Gastroesophageal sphincter (tissue), 4 donors: ENCODE measurements at places on chromosomes 7 and 10.

DNA sequence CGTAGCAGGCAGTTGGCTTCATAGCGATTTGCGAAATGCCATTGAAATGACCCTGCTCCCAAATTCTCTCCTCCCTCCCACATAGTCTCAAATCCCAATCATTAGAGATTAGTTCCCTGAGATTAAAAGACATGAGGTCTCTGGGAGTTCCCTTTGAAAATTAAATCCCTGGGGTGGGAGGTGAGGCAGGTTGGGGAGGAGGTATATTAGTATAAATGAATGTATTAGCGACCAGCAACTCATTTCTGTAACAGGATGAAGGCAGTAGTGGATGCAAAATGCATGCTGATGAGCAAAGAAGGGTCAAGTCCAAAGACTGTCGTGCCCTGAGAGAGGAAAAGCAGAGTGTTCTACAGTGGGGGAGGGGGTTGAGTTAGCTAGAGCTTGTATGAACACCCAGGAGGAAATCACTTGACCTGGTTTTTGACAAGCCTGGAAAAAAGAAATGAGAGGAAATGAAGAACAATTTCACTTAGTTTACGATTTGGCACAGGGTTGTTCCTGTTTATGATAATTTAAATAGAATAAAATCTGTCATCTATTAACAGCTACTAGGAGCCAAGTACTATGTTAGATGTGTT lies 79.6 kb upstream of the MTPN start:
- ATAC-seq, result no peak

DNA sequence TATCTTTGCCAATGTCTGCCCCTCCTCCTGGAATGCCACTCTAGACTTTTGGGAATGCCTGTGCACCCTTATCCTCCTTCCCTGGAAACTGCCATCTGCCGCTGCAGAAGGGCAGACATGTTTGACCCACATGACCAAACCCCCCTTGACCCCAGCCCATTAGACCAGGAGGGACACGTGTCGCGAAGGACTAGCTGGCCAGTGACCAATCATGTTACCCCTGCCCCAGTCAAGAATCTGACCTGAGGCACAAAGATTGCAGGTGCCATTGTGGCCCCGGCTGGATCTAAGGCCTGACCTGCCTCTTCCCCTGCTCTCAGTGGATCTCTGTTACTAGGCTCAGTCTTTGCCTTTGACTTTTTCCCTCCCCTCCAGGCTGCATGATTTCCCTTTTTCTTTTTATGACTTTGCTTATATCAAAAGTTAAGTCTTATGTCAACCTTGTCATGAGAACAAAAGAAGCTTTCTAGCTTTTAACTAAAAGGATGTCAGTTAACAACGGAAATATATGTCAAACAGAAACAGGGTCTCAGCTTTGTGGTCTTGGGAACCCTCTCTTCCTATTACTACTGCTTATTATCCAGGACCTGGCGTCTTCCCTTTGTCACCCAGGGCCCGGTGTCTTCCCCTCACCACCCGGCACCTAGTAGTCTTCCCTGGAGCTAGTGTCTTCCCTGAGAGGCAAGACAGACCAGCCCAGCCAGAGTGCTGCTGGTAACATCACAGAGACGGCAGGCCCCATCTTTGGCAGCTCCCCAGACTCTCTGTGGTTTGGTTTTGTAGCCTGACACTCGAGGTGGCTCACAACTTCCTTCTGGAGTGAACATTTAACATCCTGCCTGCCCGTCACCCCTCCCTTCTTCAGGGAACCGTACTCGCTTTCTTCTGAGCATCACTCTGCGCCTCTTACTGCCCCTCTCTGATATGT lies 24.4 kb upstream of the PPIF start:
- peak; percentile 37 for ATAC-seq

- no peak for ATAC-seq
Measured at GRCh38 chr7:66679633-66680244, 51.1 kb downstream of the KCTD7 start.

DNA sequence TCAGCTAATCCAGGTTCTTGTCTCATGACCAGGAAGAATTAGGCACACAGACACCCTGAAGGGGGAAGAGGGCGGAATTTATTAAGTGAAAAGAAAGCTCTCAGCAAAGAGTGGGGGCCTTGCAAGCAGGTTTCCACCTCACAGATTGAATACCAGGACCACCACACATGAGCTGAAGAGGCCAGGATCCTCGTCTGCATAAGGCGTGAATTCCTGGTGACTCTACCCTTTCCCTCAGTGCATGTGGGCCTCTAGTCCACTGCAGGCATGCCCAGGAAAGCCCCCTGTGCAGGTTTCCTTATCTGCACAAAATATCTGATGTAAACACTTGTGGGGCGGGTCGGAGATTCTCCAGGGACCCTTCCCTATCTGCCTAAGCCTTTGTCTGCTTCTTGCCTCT lies 782.1 kb upstream of the LRRN3 start:
- ATAC-seq, result no peak

DNA sequence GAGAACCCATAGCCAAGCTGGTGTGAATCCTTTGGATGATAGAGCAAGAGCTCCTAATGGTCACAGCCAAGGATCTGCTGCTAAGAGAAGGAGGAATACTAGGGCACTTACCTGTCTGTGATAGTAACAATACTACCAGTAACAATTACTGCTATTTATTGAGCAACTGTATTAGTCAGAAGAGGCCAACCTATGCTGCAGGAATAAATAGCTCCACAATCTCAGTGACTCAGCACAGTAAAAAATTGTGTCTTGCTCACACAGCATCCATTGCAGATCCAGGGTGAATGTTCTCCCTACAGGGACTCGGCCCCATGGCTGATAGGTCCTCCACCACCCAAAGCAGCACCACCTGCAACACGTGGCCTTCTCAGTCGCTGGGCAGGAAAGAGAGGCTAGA lies 257.6 kb upstream of the ZMIZ1 start:
- ATAC-seq, result no peak

DNA sequence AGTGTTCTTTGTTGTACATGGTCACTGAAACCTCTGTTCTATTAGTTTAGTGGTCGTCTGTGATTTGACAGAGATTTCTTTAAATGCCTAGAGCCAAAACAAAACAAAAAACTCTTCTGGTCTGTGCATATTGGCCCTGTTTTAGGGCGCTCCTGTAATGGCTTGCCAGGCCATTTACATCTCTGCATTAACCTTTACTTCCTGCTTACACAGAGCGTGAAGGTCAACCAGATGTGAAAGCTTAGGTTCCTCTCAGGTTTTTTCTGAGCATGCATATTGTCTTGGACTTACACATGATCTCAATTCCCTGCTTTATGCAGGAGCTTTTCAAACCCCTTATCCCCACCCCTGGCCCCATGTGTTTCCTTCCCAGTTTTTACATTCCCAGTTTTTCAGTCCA lies 9.6 kb downstream of the ZNF37A start:
- no peak for ATAC-seq

GRCh38 chr7:118502235-118502634 lies 277.7 kb downstream of the ANKRD7 start:
- no peak for ATAC-seq

DNA sequence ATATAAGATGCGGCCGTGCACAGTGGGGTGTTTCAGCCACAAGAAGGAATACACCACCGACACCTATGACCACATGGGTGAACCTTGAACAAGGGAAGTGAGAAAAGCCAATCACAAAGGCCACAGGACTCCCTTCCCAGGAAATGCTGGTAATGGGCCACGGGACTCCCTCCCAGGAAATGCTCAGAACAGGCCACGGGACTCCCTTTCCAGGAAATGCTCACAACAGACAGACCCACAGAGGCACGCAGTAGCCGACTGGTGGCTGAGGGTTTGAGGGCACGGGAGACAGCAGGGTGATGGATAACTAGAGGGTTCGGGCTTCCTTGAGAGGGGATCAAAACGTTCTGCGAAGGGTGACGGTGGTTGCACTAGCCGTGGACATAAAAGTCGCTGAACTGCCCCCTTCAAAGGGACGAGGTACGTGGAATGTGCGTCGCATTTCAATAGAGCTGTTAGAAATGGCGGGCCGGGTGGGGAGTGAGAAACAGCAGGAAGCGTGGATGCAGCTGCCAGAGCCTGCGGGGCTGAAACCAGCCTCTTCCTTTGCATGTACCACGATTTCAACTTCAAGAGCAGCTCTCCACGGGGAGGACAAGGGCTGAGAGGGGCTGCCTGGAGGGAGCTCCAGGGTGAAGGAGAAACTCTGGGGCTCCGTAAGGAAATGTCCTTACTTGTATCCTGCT lies 274.0 kb downstream of the ELFN1 start:
- no peak for ATAC-seq

DNA sequence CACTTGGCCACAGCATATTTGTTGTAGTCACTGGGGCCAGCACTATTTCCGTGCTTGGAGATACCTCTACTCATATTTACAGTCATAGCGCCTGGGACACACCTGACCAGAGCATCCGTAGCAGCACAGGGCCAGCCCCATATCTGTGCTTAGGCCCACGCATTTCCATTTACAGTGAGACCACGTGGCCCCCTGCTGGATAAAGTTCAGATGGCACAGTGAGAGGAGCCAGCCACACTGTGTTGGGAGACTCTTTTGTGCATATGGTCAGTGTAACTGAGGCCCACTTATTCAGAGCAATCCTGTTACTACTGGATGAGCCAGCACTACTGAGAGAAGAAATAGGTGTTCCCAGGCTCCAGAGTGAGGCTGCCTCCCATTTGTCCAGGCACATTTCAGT lies 455.3 kb downstream of the REEP3 start:
- no peak for ATAC-seq

DNA sequence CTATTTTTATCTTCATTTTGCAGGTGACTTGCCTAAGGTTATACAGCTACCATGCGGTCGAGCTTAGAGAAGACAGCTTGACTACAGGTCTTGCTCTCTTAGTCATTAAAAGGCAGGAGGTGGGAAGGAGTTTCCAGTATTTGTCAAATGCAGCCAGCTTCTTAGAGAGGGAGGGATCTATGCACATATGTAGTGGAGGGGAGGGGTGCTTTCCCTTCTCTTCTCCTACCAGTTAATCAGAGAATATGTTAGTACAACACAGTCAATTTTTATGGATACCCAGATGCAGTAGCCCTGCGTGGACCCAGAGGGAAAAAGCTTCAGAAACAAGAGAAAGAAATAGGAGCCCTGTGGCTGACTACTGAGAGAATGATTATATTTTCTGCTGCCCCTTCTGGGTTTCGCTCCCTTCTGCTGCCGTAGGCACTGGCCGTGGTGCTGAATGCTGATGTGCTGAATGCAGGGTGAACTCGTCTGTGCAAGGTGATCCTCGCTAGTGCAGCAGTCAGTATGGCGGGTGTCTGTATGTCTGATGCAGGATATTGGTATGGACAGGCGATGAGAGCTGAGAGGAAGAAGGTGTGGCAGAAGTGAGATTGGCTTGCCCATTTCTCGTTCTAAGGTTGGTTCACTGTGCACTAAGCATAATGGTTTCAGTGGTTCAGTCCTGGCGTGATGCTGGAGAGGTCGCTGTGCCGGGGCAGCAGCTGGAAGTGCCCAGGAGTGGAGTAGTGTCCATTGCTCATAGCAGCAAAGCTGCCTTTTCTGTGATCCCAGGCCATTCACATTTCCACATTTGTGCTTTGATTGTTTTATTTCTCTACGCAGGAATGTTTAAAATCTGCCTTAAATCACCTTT lies 189.2 kb upstream of the PODXL start:
- no peak for ATAC-seq

GRCh38 chr7:106914018-106914607 lies 49.0 kb downstream of the PIK3CG start:
- ATAC-seq, result no peak

DNA sequence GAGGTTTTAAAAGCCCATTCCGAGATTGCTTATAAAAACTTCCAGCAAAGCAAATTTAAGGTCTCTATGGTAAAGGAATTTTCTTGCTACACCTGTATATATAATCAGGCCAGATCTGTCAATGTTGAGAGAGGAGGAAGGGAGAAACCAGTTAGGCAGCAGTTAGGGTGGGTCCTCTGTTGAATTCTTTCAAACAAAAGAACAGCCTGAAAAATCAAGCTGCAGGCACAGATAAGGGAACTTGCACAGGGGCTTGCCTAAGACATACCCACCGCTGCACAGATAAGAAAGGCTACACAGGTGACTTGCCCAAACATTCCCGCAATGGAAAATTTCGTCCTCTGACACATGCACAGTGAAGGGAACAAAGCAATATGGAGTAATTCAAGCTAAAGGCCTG lies 59.8 kb upstream of the IMMP2L start:
- no peak for ATAC-seq

DNA sequence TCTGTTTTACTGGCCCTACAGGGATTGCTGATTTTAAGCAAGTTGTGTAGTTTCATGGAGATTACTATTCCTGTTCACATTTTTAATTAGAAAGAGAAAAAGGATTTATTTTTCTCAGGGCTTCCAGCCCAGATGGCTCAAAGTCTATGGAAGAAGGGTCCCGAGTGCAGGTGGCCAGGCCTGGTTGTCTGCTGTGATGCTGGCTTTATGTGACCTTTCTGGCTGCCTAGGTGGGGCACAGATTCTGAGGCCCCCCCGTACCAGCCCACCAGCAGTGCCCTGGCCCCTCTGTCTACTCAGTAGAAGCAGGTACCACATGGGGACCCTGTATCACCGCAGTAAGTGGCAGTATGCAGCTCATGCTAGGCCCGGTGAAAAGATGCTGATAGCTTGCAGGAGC lies 426.5 kb downstream of the LRMDA start:
- ATAC-seq, result no peak

DNA sequence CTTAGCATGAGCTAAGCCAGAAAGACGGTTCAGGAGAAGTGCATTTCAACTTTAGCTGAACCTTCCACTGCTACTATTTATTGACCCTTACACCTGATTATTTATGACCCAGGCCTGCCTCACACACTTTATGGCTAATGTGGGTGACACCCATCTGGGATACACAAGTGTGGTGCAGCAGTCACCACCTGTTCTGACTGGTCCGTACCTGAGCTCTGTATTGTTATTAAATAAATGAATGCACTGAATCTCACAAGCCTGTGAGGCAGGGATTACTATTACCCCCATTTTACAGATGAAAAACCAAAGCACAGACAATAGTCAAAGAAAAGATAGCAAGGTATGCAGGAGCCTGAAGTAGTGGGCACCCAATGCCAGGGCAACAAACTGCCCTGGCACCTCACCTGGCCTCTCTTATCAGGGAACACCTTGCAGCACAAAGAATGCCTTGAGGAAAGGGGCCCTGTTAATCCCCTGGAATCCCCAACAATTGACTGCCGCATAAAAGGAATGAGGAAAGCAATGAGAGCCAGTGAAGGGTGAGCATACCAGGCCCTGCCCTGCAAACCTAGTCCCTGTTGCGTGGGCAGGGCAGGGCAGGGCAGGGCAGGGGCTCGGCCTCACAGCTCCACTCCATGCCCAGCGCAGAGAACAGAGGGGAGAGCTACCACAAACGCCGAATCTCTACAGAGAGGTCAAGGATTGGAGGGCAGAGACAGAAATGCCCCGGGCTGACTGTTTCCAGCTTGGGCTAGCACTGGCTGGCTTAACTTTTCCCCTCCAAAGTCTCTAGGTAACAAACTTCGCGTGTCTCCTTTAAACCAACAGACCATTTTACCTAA lies 1.3 kb downstream of the ANXA11 start:
- ATAC-seq, result no peak

DNA sequence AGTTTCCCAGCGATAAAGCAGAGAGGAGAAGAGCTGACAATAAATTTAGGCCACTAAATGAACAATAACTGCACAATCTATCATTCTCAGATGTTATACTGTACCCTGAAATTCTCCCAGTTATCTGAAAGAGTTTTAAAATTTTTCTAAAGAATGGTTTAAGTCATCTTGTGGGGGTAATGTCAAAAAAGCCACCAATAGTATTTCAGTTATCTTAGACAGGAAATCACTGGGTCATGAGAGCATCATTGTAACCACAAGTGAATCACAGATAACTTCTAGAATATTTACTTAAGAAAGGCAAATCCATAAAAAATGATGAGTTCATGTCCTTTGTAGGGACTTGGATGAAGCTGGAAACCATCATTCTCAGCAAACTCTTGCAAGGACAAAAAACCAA lies 147.1 kb downstream of the DNAJB9 start:
- no peak for ATAC-seq

- ATAC-seq, result peak; percentile 48
Measured at GRCh38 chr7:10156972-10157371, 816.7 kb upstream of the PHF14 start.
